NCI-H82 (cell line): ENCODE measurements at places on chromosomes 6 and 20.

- DNase-seq, result peak; percentile 41
Measured at GRCh38 chr6:144847916-144848315, 562.8 kb downstream of the UTRN start.

- DNase-seq, result no peak
Measured at GRCh38 chr20:24692446-24693200, 223.2 kb downstream of the SYNDIG1 start.

- DNase-seq, result no peak
Measured at GRCh38 chr6:98203170-98203806, 631.1 kb upstream of the POU3F2 start.

DNA sequence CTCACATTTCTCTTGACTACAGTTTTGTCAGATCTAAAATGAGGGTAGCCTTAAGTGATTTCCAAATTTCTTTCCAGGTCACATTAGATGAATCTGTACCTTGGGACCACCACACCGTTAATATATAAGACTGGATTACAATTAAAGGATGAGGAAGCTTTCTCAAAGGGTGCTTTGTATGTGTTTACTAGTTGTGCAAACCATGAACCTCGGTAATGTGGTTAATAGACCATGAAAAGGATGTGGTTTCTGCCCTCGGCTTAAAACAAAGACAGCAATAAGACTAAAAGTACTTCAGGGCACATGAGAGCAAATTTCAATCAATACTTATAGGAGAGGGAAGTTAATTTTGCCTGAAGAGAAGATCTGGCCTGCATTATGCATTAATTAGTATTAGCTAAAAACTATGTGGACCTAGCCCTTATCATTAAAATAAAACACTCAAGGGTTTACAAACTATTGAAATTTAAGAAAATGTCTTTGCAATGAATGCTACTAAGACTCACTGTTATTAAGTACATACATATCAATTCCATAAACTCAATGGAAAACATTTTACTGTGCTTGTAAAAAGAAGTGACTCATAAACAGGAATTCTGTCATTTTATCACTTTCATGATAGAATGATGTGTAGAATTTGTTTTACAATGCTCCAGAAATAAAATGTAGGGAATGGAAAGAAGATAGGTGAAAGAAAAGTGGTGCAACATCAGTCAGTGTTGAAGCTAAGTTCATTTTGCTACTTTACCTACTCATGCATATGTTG is 936 bp upstream of the TMX4 start:
- DNase-seq, result peak; percentile 61

DNA sequence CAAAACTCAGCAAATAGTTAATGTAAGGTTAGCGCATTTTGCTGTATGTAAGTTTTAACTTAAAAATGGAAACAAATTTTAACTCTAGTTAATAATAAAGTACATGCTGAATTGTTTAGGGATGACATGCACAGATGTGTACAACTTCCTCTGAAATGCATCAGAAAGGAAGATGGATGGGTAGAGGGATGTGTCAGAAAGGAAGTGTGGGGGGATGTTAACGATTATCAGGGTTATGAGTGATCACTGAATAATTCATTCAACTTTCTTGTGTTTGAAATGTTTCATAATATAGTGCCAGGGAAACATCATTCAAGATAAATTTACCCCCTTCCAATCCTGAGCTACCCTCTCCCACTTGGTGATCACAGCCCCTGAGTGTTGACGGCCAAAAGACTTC is 87.6 kb downstream of the FOXA2 start:
- no peak for DNase-seq

GRCh38 chr6:134657751-134658527 is 292.0 kb downstream of the ALDH8A1 start:
- DNase-seq, result no peak

DNA sequence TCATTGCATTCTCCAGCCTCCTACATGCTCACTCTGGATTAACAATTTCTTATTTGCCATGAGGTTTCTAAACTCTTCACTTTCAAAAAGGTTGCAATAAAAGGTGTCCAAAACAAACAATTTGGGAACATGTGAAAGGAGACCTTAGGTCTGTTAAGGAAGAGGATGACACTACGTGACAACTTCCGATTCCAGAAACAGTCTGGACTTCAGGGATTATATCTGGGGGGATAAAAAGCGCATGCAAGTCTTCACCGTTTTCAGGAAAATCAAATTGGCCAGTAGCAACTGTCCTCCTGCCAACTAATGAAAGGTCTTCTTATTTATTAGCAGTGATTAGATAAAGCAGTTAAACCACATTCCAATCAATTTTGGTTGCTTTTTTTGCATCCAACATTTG is 1.8 kb downstream of the ZDHHC14 start:
- DNase-seq, result no peak

- DNase-seq, result no peak
Measured at GRCh38 chr20:51493346-51493791, 49.1 kb downstream of the NFATC2 start.

DNA sequence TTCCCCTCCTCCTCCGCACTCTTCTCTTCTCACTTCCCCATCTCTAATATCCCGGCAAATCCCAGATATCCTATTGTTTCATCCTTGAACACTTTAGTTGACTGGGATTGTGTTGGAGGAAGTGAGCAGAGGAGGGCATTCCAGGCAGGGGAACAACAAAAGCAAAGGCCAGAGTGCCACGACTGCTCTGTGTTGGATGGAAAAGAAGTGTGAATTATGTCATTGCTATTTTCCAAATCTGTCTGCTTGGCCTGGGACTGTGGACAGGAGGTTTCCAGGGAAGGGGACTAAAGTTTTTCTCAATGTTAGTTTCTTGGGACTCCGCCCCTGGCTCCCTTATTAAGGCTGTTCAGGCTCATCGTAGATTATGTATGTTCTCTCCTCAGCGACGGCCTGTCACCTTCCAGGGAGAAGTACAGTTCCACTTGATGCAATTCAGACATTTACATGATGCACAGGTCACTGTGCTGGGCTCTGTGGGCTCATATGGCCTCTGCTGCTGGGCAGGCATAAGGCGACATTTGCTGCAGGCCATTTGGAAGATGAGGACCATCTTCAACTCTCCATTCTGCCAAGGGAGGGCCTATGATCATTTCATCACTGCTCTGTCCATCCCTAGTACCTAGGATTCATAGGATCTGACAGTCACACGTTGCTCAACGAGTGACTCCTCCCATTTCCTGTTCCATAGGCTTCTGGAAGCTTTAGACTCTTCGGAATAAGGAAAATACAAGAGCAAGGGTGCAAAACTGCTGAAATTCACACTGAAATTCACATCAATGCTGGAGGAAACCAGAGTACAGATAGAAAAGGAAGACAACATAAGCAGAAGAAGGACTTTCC is 99.1 kb upstream of the KCNK16 start:
- DNase-seq, result no peak

GRCh38 chr6:36695414-36695813 is 2.2 kb upstream of the RAB44 start:
- DNase-seq, result no peak

GRCh38 chr6:155528982-155529453 is 73.4 kb upstream of the NOX3 start:
- no peak for DNase-seq

DNA sequence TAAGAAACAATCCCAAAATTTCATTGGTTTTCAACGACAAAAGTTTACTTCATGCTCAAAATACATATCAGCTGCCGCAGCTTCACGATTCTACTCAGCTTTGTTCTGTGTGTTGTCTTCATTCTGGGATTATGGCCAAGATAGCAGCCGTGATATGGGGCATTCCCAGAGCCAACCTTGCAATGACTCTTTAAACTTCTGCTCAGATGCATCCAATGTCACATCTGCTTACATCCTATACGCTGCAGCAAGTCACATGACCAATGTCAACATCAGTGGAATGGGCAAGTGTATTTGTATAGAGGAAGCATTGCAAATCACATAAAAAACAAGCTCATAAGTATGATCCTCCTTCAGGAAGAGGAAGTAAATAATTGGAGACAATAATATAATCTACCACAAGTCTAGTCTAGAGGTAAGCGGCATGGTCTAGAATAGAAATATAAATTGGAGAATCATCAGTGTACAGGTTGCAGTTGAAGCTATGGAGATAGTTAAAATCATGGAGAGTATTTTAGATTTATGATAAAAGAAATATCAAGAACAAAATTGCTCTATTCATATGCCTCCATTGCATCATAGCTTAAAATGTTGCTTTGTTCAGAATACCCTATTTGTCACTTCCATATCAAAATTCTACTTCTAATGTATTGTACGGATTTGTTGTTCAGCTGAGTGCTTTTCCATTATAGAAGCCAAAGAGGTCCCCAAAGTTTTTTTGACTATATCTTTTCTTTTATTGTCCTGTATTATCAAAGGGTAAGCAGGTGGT is 7.2 kb upstream of the C6orf141 start:
- DNase-seq, result peak; percentile 9

DNA sequence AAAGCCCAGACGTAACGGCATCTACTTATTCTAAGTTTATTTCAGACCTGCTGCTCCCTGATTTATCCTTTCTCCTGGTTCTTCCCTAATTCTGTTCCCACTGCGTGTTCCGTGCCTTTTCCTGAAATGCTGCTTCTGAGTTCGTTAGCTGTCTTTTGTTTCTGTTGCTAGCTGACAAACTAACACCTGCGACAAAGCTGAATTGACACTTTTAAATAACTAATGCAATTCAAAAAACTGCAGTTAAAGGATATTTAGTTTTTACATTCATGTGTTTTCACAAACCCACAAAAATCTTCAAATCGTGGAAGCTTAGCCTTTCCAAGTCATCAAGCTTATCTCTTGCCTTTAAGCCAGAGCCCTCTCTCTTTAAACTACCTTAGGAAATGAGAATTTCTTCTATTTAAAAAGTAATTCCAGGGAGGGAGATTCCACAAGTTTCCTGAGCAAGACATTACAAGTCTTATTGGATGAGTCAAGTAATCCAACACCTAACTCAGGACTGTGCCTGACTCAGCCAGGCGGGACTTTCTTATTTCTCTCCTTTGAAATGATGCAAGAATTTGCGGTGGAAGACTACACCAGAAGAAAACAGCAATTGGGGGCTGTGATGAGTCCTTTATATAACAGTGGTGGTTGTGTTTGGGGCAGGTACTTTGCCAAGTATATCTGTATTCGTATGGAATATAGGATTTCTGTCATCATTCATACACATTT is 6.3 kb downstream of the ADTRP start:
- DNase-seq, result no peak

DNA sequence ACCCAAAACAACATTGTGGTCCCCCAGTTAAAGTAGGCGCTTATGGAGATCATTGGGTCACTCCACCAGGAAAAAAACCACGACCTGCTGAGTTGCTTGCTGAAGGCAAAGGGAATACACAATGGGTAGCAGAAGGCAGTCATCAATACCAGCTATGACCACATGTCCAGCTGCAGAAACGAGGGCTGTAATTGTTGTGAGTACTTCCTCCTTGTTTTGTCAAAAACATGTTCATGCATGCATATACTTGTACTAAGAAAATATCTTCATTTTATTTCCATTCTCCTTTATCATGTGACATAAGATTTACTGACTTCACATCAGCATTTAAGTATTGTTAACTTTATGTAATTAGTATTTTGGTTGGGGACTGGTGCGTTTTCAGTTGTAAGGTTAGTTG is 16.9 kb downstream of the SERINC1 start:
- no peak for DNase-seq

DNA sequence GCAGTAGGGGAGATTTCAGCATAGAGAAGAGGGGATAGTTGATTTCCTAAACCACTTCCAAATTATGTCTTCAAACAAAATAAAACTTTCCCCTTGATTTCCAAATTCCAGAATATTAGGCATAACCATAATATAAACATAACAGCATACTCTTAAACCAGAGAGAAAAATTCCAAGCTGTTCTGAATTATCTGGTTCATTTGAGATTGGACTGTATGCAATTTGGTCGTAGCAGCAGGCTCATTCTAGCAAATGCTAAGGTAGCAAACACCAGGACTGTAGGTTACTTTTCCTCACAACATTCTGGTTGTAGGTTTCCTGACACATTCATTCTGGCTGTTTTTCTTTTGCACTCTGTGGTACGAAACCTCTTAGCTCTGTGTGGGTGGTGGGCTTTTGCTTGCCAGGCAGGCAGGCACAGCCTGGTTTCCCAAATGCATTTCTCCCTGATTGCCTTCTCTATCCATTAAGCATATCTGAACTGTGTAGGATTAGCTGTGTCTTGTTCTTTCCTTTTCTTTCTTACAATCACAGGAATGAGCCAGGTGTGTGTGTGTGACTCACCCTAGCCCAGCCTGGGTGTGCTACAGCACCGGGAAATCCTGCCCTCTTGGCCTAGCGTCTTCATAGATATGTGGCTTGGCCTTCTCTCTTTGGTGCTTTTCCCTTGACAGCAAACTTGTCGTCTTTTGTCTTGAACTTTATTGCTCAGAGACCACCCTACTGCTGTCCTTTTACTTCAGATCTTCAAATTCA is 77.1 kb downstream of the JARID2 start:
- DNase-seq, result no peak

DNA sequence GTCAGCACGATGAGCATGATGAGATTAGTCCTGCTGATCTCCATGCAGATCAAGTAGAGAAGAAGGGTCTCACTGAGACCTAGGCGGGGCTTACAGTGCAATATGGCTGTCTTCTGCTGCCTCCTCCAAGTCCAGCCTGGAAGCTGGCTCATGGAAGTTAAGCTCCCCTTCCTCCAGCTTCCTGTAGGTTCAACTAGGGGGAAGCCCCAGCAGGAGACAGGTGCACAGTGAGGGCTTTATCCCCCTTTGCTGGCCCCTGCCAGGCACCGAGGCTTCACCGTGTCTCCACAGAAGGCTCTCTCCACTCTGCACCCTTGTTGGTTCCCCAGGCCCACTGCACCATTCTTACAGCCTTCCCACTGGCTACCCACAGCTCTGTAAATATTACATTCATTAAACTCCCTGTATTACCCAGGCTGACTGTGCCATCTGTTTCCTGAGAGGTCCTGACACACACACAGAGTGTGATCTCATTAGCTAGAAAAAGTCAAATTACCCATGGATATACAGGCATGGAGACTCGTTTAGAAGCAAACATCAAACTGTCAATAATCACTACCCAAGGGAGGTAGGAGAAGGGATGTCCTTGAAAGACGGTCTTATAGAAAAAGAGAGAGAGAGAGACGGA is 90.4 kb downstream of the SLC2A10 start:
- DNase-seq, result peak; percentile 99

- peak; percentile 70 for DNase-seq
Measured at GRCh38 chr6:149840345-149841075, 23.6 kb downstream of the LRP11 start.

DNA sequence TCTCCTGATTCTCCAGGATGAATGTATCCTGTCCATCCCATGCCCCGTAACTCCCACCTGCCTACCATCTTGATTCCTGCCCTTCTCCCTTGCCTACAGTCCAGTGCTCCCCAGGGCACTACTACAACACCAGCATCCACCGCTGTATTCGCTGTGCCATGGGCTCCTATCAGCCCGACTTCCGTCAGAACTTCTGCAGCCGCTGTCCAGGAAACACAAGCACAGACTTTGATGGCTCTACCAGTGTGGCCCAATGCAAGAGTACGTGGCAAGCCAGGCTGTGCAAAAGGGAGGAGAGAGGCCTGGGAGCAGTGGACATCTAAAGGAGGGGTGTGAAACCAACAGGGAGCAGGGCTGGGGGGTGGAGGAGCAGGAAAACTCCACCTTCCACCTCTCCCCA is 15.0 kb upstream of the ZNF76 start:
- DNase-seq, result no peak

GRCh38 chr6:89299466-89299850 is 15.6 kb downstream of the GABRR2 start:
- peak; percentile 21 for DNase-seq
